ENCODE measurements at places on chromosomes 4 and X.
A peak's percentile ranks its signal among the peaks of the same experiment; 100 is the strongest.

- no peak for DNase-seq
Measured at GRCh38 chr4:78568640-78569305, 17.2 kb downstream of the ANXA3 start.

DNA sequence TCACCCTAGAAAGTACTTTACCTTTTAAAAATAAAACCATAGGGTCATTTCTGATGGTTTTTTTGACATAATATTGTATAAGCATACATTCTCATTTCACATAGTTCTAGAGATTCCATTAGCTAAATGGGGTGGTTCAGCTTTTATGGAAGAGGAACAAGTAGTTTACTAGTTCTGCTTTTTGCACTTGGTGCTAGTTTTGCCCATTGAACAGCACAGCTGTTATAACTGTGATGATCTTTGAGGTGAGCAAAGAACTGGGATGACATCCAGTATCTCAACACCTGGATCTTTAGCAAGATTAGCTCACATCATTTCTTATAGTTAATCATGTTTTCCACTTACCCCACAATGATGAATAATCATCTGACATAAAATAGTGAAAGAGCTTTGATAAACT, 40.9 kb downstream of the MOB1B start:
- DNase-seq: no peak

GRCh38 chr4:153927451-153927850, 138.6 kb upstream of the SFRP2 start:
- DNase-seq: no peak

DNA sequence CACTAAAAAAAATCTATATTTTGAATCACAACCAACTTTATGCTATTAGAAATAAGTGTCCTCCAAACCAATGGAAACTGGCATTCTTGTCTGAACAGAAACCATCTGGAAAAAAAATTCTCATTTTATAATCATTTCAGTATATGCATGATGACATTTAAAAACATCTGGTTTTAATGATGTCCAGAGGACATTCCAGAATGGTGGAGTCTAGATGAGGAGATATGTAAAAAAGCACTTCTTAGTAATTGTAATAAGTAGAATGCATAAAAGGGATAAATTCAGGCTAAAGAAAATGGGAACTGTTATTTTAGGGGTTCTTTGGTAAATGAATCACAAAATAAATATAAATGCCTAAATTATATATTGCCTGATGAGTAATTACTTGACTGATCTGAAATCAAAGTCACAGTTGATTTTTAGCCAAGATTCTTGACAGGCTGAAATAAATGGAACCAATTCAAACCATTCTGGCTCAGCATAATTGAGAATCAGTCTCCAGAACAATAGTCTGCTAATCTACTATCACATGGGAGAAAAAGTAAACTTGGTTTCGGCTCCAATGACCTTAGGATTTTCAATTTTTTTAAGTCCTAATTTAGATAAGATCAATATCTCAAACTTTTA, 636.6 kb downstream of the FAT4 start:
- peak; percentile 55 for DNase-seq

- DNase-seq: no peak
Measured at GRCh38 chr4:69714086-69714485, 46.3 kb downstream of the SULT1B1 start.

DNA sequence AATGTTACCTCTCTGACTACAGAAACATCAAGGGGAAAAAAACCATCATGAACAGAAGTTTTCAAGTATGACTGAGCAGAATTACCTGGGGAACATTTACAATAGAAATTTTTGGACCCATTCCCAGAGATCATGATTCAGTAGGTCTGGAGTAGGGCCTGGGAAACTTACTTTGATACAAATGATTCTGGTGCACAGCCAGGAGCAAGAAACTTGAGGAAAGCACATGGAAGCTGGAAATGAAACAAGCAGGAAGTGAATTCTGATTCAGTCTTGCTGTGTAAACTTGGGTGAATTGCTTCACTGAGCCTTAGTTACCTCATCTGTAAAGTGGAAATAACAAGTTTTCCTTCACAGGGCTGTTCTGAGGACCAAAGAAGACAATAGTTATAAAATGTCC, 192.5 kb upstream of the TAPT1 start:
- peak; percentile 33 for DNase-seq

GRCh38 chr4:120144041-120144440, 77.4 kb upstream of the MAD2L1 start:
- DNase-seq: no peak

DNA sequence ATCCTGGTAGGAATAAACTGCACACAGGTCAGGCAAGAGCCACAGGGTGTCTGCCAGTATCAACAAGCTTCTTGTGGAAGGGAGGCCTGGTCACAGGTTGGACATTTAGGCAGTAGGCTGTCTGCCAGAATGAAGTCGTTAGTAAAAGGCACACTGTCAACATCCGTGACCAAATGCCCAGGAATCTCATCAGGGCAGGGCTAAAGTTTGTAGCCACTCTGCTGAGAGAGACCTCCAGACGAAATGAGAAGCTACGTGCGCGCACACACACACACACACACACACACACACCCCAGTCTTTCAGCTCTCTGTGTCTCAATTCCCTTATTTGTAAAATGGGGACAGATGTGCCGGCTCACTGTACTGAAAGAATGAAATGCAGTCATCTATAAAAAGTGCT, 408.7 kb upstream of the ZFP42 start:
- DNase-seq: no peak

- DNase-seq: no peak
Measured at GRCh38 chrX:128020701-128021100, 31.5 kb downstream of the ACTRT1 start.

GRCh38 chr4:39855909-39856512, 121.7 kb downstream of the PDS5A start:
- DNase-seq: no peak

DNA sequence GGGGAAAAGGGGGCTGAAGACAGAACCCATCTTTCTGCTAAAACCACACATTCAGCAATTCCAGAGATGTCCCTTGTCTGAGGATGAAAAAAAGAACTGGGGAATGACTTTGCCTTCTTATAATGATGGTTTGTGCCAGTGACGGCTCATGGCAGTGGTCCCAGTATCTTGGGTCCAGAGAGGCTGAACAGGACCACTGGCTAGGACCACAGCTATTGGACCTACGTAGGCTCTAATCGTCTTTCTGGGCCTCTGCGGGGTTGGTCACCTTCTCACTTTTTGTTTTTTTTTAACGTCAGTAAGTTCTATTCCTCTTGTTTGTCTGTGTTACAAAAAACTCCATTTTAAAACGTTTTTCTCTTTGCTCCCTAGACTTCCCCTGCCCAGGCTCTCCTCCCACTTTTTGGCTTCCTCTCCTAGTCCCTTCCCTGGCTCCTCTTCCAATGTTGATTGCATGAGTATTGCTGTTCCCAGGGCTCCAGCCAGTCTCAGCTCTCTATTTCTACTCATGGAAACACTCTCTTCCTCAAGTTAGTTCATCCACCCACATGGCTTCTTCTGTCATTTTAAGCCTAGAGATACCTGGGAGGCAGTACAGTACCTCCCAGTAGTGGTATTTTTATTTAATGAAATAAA, 52.6 kb upstream of the STX18 start:
- DNase-seq: no peak
